ENCODE measurements at places on chromosomes 1 and 21. TPM values are rescaled to one million over a fixed set of nuclear protein-coding genes. Genes with fewer than 3 reads are reported as not detected.
A peak's percentile ranks its signal among the peaks of the same experiment; 100 is the strongest.

The CNST gene
- 32.8 TPM for total RNA-seq

The RORC gene
- 11.0 TPM for total RNA-seq

The LYPD8 gene
- total RNA-seq = not detected

The OR2L2 gene
- not detected for total RNA-seq

GRCh38 chr1:22503721-22504410 is 52.2 kb downstream of the ZBTB40 start:
- DNase-seq = no peak

DNA sequence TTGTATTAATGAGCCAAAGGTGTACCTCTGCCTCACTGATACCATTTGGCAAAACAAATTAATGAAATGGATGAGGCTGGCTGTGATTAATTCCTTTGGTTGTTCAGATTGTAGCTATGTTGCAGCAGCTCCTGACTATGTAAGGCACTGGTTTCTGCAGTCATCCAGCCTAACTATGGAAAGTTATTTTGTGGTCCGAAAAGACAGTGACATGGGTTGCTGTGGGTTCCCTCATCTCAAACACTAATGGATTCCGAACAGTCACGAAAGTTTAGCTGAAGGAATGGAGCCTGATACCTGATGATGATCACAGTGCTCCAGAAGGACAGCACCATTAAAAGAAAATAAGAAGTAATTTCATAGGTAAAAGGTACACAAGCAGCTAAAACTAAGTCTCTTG is 42.6 kb downstream of the WASF2 start:
- DNase-seq = no peak

The GBP3 gene
- 22.0 TPM for total RNA-seq

- peak; percentile 82 for DNase-seq
Measured at GRCh38 chr1:31763671-31764311, 349 bp downstream of the ADGRB2 start.

The GUCA2A gene
- total RNA-seq = not detected

DNA sequence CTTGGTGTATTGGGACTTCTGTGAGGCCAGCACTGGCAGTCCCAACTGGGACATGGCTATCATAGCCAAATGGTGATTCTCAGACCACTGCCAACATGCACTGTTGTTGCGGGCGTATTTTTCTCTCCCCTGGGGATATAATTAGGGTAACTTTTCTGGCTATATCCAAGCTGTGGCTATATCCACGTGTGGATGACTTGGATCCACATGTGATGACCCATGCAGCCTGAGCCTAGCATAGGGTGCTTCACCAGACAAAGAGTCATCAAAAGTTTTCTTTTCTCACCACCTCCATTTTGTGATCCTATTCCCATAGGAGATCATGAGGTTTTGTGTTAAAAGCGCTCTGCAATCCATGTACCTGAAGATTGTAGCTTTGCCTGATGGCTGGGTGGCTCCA is 51.2 kb upstream of the CSF3R start:
- no peak for DNase-seq

DNA sequence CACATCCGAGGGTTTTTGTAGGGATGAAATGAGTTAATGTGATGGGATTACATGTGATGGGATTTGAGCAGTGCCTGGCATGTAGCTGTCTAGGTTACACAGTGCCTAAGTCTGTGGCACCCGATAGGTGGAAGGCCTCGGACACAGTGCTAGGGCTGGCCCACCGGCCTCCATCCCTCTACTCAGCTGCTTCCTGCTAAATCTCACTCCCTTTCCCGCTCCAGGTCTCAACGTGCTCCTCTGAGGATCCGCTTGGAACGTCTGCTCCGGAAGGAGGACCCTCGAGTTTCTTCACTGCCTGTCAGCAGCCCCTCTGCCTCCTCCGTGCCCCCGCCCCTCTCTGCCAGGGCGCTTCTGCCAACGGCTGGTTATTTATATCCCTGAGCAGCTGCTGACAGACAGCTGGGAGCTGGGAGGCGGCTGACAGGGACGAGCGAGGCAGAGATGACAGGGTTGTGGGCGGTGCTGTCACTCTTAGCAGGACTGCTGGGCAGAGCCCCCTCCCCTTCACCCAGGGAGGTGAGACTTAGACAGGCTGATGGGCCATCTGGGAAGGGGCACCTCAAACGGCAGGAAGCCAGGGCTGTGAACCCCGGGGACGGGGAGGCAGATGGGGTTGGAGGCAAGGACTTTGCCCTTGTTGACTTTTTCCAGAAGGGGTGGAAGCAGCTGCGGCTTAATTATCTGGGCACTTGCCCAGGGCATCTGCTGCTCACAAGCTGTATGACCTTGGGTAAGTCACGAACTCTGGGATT is 26.6 kb upstream of the LRRN2 start:
- DNase-seq = no peak

GRCh38 chr1:229883504-229884200 is 183.4 kb upstream of the GALNT2 start:
- no peak for DNase-seq

The OVAAL gene
- not detected for total RNA-seq

- DNase-seq = no peak
Measured at GRCh38 chr1:44040418-44040817, 9.2 kb upstream of the SLC6A9 start.

- peak; percentile 96 for DNase-seq
Measured at GRCh38 chr1:1435106-1435903, at the start of gene VWA1. Gene VWA1 (plus strand): TSS chr1:1435690. CDS start chr1:1435749, 59 bp downstream.

- no peak for DNase-seq
Measured at GRCh38 chr1:60864722-60865121, 217.6 kb upstream of the NFIA start.

- no peak for DNase-seq
Measured at GRCh38 chr1:151294742-151295462, 12.8 kb downstream of the ZNF687 start.

- DNase-seq = no peak
Measured at GRCh38 chr1:226952118-226952441, 12.0 kb downstream of the COQ8A start.

GRCh38 chr21:34688145-34688544 is 19.4 kb downstream of the CLIC6 start:
- DNase-seq = no peak

GRCh38 chr1:41639332-41639936 is 155.0 kb upstream of the EDN2 start:
- no peak for DNase-seq

- DNase-seq = no peak
Measured at GRCh38 chr1:218254296-218254946, 30.7 kb upstream of the RRP15 start.

DNA sequence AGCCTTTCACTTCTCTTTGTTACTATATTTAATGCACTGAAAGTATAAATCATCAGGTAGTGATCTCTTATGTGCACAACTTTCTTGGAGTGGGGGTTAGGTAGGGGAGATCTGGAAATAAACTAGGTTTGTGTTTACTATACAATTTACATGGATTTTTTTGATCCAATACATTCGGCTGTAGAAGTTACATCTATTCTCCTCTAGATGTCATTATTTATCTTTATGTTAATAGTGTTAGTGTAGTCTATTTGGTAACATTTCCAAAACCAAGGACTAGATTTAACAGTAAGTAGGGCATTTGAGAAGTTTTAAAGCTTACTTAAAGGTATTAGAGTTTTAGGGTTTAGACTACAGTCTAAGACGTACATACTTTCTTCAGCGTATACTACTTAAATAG is 5.4 kb downstream of the VPS45 start:
- DNase-seq = no peak

- DNase-seq = no peak
Measured at GRCh38 chr1:7369866-7370265, 401.2 kb upstream of the VAMP3 start.

GRCh38 chr1:27588256-27589232 is 15.4 kb downstream of the AHDC1 start:
- DNase-seq = peak; percentile 66

DNA sequence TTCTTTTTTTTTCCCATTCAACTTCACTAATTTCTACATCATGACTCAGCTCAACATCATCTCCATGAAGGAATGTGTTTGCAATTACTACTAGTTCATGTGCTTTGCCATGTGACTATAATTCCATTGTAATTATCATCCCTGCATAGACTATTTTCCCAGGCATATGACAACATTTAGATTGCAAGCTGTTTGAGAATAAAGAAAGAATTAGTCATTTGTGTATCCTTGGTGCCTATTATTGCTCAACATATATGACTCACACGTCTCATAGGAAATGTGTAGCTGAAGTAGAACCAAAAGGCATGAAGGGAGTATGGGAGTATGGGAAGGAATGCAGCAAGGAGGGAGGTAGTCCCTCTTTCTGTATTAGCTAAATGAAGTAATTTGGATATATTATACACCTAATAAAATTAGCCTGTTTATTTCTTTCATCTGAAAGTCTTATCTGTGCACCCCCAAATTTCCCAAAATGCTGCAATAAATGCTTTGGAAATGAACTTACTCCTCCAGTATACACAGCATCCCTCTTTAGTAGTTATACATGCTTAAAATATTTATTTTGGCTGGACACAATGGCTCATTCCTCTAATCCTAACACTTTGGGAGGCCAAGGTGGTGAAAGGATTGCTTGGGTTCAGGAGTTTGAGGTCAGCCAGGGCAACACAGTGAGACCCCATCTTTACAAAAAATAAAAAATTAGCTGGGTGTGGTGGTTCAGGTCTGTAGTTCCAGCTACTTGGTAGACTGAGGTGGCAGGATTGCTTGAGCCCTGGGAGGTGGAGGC is 316.9 kb upstream of the ADGRL4 start:
- DNase-seq = no peak

- no peak for DNase-seq
Measured at GRCh38 chr1:58986996-58987767, 203.3 kb upstream of the JUN start.

The JAM2 gene
- total RNA-seq = 12.9 TPM

The KIAA0040 gene
- total RNA-seq = 28.8 TPM

DNA sequence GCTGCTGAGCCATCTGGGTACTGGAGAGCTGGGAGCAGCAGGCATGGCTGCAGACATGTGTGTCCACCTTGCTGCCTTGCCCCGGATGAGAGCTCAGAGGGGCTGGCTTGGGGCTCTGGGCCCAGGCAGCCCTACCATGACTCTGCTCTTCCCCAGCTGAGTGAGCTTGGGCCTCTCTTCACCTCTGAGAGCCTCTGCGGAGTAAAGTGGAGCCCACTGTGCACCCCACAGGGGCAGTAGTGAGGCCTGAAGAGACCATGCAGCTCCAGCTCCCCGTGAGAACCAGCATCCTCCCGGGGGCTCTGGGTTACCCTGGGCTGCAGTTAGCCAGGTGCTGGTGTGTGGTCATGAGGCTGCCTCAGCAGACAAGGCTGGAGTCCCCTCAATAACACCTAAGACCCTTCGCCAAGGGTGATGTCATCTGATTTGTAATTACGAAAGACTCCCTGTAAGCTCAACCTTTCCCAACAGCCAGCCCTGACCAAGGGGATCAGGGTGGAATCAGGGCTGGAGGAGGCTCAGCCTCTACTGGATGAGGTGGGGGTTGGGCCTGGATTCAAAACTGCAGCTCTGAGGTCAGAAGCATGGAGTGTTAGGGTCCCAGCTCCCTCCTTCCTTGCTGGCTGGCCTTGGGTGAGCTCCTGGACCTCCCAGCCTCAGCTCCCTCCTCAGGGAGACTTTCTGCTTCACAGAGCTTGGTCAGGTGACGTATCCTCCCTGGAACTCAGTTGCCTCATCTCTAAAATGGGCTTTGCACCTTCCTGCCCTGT is 308.0 kb downstream of the MATN1 start:
- DNase-seq = no peak
